ENCODE measurements at places on chromosomes 6 and 20.

GRCh38 chr20:38221119-38221589 lies 39.4 kb downstream of the KIAA1755 start:
- DNase-seq: peak; percentile 94

DNA sequence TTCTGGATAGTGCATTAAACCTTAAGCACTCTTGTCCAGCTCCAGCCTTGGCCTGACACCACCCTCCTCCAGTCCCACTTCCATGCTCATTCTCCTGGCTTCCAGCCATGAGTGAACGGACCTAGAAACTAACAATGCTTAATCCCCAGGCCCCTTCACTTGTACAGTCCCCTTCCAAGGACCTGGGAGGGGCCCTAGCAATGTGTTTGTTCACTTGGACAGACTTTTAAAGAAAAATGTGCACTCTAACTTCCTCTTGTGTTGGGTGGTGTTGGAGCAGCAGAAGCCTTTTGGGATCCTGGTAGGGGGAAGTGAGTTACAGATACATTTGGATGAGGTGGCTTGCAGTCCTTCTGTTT lies 48.9 kb upstream of the CCN6 start:
- no peak for DNase-seq

- no peak for DNase-seq
These were observed 164.5 kb upstream of the HDAC2 start for GRCh38 chr6:114135363-114135971.

GRCh38 chr6:69007781-69008180 lies 372.7 kb downstream of the ADGRB3 start:
- DNase-seq: no peak

GRCh38 chr20:18504479-18505060 lies 3.2 kb upstream of the SEC23B start:
- DNase-seq: no peak

- no peak for DNase-seq
These were observed 12.3 kb downstream of the MAP3K7 start for GRCh38 chr6:90574610-90575009.

- DNase-seq: no peak
These were observed 52.8 kb downstream of the MYLIP start for GRCh38 chr6:16181439-16182297.

DNA sequence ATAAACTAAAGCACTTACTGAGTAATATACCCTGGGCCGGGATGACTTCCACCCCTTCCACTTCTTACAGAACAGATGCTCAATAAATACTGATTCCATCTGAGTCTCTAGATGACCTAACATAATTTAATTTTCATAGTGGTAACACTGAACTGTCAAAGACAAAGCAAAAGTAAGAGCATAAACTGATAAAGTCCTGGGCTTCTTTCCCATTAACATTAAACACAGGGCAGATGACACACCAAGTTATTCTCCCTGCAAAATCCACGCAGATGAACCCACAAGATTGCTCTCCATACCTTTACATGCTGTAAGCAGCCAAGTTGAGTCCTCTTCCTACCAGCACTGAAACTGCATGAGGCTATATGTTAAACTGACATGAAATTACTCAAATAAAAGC lies 27.1 kb downstream of the AGPAT4 start:
- DNase-seq: no peak

- DNase-seq: no peak
These were observed 81.7 kb downstream of the CDH22 start for GRCh38 chr20:46226602-46227001.

All from mesothelial cell of epicardium (in vitro differentiated cells).